Thoracic aorta (tissue), 2 donors: ENCODE measurements at places on chromosomes 6 and 20.

- DNase-seq = no peak
Measured at GRCh38 chr20:34773726-34774125, 51.7 kb downstream of the NCOA6 start.

GRCh38 chr6:168865-169455, 123.3 kb upstream of the DUSP22 start:
- no peak for DNase-seq

- DNase-seq = no peak
Measured at GRCh38 chr6:123402052-123402451, 234.7 kb downstream of the TRDN start.

DNA sequence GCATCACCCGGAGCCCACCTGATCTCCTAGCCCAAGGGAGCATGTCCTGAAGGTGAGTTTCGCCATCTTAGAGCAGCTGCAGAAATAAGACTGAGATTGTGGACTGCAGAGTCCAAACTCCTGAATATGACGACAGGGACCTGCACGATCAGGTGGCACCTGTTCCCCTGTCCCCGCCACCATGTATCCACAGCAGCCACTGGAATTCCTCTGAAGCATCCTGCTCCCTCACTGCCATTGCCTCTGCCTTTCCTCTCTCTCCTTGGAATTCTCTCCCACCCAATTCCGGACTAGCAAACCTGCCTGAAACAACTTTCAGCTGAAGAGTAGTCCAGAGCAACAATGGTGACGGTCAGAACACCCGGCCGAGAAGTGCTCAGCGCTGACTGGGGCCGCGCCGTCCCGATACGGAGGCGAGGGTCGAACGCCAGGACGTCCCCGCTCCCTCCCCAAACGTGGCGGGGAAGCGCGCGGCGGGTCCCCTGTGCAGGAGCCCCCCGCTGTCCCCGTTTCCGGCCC, 694 bp upstream of the FAM120B start:
- DNase-seq = no peak

DNA sequence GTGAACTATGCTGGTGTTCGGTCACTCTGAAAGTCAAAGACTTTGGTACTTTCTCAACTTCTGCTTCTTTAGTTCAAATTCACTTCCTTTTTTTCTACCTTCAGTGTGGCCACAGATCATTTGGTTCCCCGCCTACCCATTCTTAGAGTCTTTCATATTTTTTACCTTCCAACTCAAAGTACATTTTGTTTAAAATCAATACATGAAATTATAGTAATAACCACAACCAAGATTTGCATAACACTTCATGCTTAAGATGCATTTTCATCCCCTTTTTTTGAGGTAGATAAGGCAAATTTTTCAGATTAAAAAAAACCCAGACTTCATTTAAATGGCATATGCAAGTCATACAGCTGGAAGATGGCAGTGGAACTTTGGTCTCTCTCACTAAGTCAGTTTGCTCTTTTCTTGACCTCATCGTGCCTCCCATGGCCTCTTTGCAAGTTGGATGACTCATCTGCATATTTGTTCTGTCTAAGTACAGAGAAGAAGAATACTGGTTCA, 11.9 kb upstream of the CNR1 start:
- DNase-seq = no peak

GRCh38 chr20:17660667-17661066, 21.4 kb downstream of the RRBP1 start:
- DNase-seq = no peak

- no peak for DNase-seq
Measured at GRCh38 chr20:3916364-3916763, 27.2 kb downstream of the PANK2 start.

- DNase-seq = no peak
Measured at GRCh38 chr20:53899351-53900167, 170.8 kb downstream of the BCAS1 start.

- DNase-seq = no peak
Measured at GRCh38 chr6:107624050-107624449, 134.1 kb downstream of the SOBP start.

DNA sequence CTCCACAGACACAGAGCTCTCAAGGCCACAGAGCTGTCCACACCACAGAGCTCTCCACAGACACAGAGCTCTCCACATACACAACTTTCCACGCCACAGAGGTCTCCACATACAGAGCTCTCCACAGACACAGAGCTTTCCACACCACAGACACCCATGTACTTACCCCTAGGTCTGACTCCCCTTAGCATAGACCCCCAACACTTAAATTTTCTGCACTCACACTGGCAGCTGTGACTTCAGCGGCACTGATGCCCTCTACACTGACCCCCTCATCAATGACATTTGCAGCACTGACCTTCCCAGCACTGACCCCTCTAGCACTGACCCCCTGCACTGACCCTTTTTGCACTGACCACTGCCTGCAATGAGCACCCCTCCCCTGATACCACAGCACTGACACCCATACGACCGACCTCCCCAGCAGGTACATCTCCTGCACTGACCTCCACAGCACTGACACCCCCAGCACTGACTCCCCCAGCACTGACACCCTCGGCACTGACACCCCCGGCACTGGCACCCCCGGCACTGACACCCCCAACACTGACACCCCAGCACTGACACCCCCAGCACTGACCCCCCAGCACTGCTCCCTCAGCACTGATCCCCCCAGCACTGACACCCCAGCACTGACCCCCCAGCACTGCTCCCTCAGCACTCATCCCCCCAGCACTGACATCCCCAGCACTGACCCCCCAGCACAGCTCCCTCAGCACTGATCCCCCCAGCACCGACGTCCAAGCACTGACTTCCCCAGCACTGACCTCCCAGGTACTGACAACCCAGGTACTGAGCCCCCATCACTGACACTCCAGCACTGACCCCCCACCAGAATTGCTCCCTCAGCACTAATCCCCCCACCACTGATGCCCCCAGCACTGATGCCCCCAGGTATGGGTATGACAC, 56.5 kb downstream of the ERMARD start:
- DNase-seq = no peak

DNA sequence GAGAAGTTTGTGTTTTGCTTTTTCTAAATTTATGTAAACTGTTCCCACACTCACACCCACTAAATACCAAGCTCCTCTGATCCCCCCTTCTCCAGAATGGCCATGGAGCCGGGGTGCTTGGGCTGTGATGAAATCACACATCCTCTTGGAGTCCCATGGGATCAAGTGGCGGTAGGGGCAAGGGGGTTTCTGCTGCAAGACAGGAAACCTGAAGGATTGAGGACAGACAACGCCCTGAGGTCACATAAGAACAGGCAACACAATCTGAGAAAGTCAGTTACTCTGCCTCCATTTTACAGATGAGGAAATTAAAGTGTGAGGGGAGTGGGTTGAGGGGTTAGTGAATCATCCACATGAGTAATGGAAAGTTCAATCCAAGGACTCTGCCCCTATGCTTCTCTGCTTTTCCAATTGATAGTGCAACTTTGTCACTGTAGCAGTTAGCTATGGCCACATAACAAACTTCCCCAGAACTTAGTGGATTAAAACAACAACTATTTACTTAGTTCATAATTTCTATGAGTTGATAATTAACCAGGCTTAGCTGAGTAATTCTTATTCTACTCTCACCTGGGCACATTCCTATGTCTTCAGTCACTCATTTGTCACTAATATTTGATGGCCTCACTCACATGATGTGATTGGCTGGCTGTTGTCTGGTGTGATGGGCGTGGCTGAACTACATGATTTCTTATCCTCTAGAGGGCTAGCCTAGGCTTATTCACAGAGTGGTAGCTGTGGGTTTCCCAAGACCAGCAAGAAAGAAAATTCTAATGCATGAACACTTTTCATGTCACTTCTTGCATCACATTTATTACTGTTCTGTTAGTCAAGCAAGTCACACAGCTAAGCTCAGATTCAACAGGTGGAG, 311.1 kb upstream of the RNF24 start:
- DNase-seq = no peak

DNA sequence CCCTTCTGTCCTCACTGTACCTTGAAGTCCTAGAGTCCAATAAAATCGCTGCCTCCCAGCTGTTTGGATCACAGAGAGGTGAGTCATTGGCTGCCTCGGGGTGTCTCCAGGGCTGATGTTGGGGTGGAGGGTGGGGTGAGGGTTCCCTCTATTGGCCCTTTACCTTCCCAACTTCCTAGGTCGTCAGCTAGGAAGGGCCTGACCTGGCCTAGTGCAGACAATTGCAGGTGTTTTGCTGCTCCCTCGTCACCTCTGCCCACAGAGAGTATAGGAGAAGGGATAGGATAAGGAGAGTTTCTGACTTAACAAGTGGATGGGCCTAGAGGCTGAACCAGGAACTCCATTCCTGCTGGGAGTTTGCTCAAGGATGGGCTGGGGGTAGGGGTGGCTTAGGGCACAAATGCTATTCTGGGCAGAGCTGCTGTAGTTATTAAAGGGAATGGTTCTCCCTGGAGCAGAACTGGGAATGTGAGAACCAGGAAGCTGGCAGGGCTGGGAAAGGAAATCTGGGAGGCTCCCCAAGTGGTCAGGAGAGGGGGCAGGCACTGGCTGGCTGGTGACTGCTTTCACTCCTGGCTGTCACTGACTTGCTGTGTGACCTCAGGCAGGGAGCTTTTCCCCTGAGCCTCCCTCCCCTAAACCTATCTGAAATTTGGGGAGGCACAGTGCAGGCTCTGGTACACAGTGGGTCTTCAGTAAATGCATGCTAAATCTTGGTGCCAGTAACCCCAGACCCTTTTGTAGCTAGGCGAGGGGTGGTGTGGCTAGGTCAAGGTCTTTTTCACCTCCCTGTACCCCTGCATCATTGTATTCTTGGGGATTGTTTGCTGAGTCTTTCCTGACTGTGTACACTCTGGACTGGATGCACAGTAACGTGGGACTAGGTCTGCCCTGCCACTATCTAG, 1.5 kb downstream of the TP53INP2 start:
- no peak for DNase-seq

- no peak for DNase-seq
Measured at GRCh38 chr6:22590423-22590822, 21.1 kb downstream of the HDGFL1 start.

DNA sequence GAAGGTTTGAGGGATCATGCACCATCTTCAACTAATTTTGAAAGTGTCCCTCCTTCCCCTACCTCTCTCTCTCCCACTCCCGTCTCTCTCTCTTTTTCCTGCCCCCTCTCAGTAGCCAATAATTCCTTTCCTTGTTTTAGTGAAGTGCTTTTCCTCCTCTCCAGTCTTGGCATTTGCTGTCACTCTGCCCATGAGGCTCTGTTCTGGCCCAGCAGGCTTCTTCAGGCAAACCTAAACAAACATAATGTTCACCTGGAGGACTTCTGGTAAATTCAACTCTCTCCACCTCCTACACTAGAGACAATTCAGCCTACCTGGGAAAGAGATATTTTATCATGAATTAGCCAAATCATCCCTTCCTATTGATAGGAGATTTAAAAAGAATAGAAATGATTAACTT, 320.4 kb upstream of the RNF24 start:
- DNase-seq = no peak

DNA sequence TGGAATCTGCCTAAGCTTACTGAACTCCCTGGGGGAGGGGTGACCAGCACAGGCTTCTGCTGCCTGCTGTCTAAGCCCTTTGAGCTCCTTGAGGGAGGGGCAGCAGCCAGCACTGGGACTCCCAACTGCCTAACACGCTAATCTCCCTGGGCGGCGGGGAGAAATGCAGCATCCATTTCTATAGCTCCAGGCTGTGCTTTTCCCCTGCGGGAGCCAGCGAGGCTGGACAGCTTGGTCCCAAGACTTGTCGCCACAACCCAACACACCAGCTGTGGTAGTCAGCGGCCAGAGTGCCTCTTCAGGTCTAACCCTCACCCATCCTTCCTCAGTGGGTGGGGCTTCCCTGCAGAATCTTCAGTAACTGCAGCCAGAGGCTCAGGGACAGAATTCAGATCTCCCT, 64.6 kb downstream of the VGLL2 start:
- DNase-seq = no peak

GRCh38 chr20:62686869-62687830, 21.5 kb upstream of the NTSR1 start:
- no peak for DNase-seq

- DNase-seq = no peak
Measured at GRCh38 chr6:162313922-162314660, 413.5 kb downstream of the PRKN start.

- DNase-seq = no peak
Measured at GRCh38 chr6:10531942-10532341, 10.8 kb downstream of the GCNT2 start.

- DNase-seq = no peak
Measured at GRCh38 chr20:6818033-6818808, 50.7 kb downstream of the BMP2 start.

DNA sequence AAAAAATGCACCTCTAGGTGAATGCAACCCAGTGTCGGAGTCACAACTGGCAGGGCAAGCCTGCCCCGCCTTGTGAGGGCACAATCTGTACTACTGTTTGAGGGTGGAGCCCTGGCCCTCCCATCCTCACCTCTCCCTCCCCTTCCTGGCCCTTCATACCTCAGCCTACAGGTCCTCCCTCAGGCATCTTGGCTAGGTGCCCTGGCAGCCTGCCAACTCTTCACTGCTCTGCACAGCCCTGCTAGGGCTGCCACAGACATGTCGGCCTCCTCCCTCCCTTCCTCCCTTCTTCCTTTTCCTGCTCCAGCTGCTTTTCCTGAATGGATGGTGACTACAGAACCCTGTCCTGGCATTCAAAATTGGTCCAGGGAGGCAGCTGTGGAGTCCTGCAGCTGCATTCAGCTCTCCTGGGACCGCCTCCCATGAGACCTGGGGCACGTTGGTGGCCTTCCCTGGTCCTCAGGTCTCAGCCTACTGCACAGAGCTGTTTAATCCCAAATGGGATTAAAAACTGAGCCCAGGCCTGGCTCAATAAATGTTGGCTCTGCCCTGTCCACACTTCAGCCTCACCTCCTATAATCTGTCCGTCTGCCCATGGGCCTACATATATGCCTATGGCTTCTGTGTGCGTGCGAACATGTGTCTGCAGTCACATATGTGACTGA, 52.7 kb downstream of the CDH22 start:
- DNase-seq = no peak

GRCh38 chr20:51402201-51402600, 140.3 kb downstream of the NFATC2 start:
- DNase-seq = no peak

GRCh38 chr6:128069188-128069587, 168.3 kb upstream of the THEMIS start:
- no peak for DNase-seq

- no peak for DNase-seq
Measured at GRCh38 chr6:119076173-119076572, 2.3 kb downstream of the FAM184A start.

GRCh38 chr6:170205534-170206316, 85.2 kb downstream of the DLL1 start:
- no peak for DNase-seq

DNA sequence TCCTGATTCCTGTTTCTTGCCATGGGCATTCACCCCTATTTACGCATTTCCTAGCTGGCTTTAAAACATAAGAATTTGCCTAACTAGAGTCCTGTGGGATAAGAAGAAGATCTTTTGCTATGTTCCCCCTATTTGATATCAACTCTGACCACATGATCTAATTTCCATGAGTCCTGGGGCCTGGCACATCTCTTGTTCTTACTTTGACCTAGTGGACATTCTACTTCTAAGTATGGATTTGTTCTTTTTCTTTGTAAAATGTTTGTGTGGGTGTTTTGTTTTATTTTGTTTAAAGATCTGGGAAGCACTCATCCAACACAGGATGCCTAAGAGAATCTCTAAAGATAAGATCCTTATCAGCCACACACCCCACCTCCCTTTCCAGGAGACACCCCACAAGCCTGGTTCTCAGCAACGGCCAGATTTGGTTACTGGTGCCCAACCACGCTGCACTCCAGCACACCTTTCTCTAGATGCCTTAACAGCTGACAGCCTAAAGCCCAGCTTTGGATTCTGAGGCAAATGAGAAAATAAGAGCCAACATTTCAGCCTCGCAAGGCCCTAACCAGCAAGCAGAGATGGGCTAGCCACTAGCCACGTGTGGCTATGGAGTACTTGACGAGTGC, 74.7 kb downstream of the SLC23A2 start:
- no peak for DNase-seq
